ENCODE measurements at places on chromosomes 7 and 10.
A peak's percentile ranks its signal among the peaks of the same experiment; 100 is the strongest.

DNA sequence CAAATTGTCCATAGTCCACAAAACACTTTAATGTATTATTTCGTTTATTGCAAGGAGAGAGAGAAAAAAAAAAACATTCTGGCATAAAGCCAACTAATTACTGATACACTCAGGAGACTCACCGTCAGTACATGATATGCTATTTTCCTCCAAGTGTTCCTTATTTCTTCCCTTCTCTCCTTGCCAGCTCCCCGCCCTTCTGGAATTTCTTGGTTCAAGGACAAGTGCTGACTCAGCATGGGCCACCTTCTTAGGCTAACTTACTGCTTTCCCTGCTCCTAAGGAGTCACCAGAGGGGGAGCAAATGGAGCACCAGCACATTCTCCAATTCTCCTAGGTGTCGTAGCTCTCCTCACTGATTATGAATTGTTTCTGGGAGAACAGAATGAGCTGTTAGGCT, 133.8 kb upstream of the HDAC9 start:
- DNase-seq: no peak

GRCh38 chr10:131444862-131445461, 133.4 kb upstream of the TCERG1L start:
- DNase-seq: no peak

GRCh38 chr10:16519908-16520861, 1.5 kb downstream of the C1QL3 start:
- no peak for DNase-seq

DNA sequence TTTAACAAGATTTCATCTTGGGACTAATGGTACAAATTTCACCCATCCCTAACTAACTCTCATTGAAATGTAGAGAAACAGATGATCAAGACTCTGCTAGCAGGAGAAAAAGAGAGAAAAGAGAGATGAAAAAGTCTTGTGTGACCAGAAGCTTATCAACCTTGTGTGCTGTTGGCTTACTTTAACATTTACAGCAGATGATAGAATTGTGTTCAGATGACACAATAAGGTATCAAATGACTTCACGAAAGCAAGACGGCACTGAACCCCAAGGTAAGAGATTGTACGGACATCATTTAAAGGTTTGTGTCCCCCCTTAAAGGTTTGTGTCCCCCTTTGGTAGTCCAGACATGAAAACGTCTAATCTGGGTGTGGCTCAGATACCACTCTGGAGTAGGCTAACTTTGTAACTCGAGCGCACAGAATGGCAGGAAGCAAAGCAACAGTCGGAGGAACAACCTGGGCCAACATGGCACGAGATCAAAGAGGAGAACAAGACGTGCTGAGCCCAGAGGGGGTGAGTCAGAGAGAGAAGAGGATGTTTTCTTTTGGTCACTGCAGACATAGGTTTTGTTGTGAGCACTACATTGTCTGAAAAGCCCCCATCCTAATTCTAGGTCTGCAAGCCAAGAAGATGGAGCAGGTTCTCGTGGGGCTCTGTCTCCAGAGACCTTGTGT, 10.4 kb upstream of the LMBR1 start:
- DNase-seq: peak; percentile 58

GRCh38 chr7:52851547-52851946, 183.9 kb upstream of the POM121L12 start:
- no peak for DNase-seq

GRCh38 chr10:131580076-131580652, 268.6 kb upstream of the TCERG1L start:
- no peak for DNase-seq

DNA sequence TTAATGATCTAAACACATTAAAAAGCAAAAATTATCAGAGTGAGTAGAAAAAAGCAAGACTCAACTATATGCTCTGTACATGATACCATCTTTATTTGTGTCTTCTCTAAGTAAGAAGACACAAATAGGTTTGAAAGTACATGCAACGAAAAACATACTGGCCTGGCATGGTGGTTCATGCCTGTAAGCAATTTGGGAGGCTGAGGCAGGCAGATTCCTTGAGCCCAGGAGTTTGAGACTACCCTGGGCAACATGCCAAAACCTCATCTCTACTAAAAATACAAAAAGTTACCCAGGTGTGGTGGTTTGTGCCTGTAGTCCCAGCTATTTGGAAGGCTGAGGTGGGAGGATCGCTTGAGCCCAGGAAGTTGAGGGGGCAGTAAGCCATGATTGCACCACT, 78.1 kb upstream of the TOMM7 start:
- no peak for DNase-seq

GRCh38 chr7:24769014-24769830, 12.0 kb upstream of the GSDME start:
- no peak for DNase-seq

DNA sequence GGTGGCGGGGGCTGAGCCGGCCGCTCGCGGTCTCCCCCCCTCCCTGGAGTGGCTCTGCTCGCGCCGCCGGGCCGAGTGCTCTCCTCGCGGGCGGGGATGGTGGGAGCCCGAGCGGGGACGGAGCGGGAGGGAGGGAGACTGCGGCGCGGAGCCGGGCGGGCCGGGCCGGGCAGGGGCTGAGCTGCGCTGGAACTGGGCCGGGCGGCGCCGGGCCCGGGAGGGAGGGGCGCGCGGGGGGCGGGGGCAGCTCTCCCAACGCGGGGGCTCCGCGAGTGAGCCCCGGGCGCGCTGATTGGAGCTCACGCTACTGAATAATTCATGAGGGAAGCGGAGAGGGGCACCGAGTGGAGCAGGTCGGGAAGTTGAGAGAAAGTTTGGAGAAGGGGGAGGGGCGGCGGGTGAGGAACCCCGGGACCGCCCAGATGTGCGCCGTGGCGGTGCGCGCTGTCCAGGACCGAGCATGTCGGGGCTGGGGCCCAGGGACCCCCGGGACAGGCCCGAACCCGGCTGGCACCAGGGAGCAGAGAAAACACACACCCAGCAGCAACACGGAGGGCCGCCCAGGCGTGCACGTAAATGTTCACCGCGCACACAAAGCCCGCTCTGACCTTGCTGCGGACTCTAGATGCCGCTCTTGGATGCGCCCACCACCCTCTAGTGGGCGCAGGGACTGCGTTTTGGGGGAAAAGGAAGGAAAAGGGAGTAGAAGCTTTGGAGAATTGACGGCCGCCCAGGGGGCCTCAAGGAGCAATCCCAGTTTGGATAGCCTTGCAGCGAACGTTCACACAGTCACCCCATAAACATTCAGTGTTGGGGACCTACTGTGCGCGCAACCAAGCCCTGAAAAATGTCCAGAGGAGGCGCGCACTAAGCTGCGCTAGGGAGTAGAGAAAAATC, at the start of gene EPHB4:
TSS of gene EPHB4 (minus strand) at position 194 of the 897 bp plus-strand sequence. CDS start 493 bp downstream, outside the sequence.
- no peak for DNase-seq

DNA sequence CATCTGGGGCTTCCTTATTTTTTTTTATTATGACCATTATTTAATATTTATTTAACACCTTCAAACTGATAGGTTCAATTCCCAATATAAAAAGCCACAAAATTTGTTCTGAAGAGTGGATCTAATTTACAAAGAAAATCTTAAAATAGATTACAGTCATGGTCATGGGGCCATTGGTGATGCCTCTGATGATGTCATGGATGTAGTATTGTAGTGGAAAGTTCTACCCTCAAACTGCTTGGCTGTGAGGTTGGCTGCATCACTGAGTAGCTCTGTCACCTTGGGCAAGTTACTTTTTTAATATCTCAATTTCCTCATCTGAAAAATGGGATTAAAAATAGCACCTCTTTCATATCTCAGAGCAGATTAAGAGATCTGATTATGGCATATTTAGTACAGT, 128.5 kb downstream of the DKK1 start:
- DNase-seq: no peak

GRCh38 chr10:67914777-67915340, 30.4 kb downstream of the SIRT1 start:
- DNase-seq: no peak

DNA sequence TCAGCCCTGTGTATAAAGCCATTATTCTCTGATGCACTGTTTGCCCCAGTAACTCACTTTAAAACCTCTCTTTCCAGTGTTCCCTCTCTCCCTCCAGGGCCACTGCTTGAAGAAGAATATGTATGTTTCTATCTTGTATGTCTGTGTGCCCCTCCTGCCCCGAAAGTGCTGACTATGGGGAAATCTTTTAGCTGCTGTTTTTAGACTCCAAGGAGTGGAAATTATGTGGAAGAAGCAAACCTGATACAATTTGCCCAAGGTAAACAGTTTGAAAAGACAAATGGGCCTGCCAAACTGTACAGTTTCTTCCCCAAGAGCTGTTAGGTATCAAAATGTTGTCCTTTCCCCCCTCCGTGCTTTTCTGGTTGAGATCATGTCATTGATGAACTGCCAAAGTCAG, 3.4 kb downstream of the ADRA2A start:
- no peak for DNase-seq

GRCh38 chr10:76436401-76436811, 1005.0 kb downstream of the LRMDA start:
- DNase-seq: no peak

- DNase-seq: peak; percentile 61
These were observed 41.7 kb downstream of the FAS start for GRCh38 chr10:89032141-89032891.

- DNase-seq: no peak
These were observed 100.5 kb downstream of the PRKAG2 start for GRCh38 chr7:151776446-151776845.

- peak; percentile 56 for DNase-seq
These were observed 7.5 kb upstream of the RBP3 start for GRCh38 chr10:47340608-47341170.

- DNase-seq: no peak
These were observed 207.4 kb downstream of the GPR158 start for GRCh38 chr10:25382029-25382810.

DNA sequence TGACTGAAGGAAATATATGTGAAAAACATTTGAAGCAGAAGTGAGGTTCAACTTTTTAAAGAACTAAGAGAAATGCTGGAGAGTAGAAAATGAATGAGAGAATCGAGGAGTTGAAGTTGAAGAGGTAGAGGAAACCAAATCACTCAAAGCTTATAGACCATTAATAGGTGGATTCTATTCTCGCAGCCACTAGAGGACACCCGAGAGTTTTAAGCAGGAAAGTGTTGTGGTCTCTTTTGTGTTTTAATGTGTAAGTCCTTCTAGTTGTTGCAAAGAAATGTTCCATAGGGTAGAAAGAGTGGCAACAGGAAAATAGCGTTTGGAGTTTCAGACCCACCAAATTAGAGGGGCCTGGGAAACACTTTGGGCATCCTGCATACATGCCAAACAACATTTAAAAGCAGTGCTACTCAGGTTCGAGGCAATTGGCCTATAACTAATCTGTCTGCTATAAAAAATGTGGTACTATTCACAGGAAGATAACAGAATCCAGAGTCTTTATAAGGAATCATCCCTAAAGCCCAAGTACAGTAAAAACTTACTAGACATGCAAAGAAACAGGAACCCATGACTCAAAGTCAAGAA, 75.3 kb upstream of the TAS2R16 start:
- no peak for DNase-seq

GRCh38 chr7:4103352-4104091, 578.6 kb upstream of the FOXK1 start:
- DNase-seq: no peak

GRCh38 chr7:44415047-44415446, 75.4 kb downstream of the NUDCD3 start:
- no peak for DNase-seq

DNA sequence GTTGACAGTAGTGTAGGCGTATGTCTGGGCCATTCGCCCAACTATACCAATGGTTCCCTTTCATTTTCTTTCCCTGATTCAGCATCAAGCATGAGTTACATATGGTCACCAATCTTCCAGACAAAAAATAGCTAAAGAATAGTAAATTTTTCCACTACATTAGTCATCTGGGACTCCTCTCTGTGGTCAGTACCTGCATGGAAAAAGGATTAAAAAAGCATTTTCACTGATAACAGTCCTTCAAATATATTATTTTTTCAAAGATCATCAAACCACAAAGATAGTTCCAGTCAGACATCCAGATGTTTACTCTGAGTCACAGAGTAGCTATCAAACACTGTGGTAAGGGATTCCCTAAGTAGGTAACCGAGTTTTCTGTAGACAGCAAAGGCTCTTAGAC, 302.6 kb upstream of the SEMA3D start:
- no peak for DNase-seq

DNA sequence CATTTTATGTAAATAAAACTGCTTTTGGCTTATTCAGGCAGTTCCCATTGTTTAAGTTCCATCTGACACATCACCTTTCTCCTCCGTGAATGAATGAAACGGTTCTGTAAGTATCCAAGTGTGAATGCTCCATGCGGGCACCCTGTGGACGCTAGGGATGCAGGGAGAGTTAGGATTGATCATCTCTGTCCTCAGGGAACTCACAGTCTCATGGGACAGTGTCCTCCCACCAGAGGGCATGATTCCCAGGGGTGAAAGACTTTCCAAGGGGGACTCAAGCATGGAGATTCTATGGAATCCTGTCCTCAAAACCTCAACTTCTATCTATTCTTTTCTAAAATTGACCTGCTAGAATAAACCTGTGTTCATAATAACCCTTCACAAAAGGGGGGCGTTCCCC, 98.8 kb downstream of the HECW1 start:
- no peak for DNase-seq

DNA sequence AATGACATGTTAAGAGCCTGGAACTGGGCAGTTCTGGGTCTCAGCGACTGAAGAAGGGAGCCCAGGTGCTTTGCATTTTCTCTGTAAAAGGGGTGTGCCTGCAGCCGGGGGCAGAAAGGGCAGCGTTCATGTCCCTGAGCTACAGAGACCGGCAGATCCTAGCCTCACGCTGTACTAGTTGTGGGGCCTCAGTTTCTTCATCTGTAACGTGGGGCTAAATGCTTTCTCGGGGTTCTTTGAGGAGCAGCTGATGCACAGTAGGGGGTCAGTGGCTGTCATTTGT, 79.6 kb downstream of the NEURL1 start:
- DNase-seq: no peak

GRCh38 chr10:20778008-20778757, 118.9 kb downstream of the NEBL start:
- no peak for DNase-seq

- no peak for DNase-seq
These were observed 80.5 kb downstream of the ABCA13 start for GRCh38 chr7:48251766-48252165.

- peak; percentile 26 for DNase-seq
These were observed 196.0 kb downstream of the RNLS start for GRCh38 chr10:88386821-88387773.

DNA sequence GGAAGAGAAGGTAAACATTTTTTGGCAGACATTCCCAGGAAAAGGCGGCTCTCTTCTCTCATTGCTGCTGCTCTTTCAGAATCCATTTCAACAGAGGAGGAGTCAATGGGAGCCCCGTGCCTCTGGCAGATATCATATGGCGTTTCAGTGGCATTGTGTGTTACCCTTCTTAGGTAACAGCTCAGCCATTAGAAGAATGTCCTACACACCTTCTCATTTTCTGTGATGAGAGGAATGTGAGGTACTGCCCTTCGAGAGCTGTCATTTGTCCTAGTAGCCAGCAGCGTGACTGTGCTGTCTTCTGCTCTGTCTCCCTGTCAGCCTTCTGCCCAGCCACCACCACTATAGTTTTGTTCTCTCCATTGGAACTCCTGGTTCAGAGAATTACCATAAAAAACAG, 102.4 kb downstream of the EGFR start:
- no peak for DNase-seq

Data from CD4-positive, alpha-beta T cell treated with Interleukin-4 for 4 hours (primary cell).